ENCODE measurements at places on chromosomes 12 and 14.
A peak's percentile ranks its signal among the peaks of the same experiment; 100 is the strongest.

DNA sequence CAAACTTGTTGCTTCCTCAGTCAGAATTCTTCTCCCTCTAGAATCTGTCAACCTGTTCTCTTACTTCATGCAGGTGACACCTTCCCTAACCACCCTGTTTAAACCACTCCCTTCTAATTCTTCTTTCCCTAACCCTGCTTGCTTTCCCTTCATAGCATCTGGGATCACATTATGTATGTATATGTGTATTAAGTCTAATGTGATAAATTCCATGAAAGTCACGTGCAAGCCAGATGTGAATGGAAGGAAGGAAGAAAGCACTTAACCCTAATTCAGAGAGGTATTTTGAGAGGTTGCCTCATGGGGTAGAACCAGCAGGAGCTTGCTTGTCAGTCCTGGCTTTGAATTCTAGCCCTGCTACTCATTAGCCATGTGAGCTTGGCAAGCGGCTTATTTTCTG, 340.0 kb downstream of the TRHDE start:
- no peak for DNase-seq

DNA sequence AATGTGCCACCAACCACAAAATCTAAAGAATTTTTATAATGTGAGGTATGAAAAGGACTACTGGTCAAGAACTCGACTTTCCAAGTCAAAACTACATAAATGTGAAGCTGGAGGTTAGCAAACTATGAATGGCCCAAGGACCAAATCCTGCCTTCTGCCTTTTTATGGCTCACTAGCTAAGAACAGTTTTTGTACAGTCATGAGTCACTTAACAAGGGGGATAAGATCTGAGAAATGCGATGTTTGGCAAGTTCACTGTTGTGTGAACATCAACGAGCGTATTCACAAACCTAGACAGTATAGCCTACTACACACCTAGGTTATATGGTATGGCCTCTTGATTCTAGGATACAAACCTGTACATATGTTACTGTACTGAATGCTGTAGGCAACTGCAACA, 28.2 kb downstream of the FERMT2 start:
- DNase-seq = no peak

DNA sequence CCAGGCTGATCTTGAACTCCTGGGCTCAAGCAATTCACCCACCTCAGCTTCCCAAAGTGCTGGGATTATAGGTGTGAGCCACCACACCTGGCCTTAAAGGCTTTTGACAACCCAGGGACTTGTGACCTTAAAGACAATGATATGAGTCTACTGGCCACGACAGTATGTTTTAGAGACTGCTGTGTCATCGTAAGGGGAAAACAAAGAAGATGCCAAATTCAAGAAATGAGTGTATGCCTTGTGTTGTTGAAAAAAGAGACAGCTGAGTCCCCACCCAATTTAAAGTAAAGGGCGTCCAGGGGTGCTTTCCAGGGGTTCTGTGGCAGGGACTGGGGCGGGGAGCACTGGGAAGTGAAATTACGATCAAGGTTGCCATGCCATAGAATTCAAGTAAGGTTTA, 26.4 kb upstream of the FBXO21 start:
- DNase-seq = no peak

DNA sequence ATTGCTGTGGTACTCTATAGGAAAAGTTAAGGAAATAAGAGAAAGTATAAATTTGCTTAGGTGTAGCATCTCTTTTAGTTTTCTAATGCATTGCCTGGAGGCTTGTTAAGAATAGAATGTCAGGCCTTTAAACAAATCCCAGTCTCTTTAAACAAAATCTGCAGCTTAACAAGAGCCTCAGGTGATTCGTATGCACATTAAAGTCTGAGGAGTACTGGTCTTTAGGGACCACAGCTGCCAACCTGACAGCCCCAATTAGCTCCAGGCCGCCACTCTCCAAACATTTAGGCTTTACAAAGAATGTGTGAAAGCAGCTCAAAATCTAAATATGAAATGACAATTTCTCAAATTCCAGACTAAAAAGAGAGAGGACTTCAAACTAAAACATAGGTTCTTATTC, 35.7 kb downstream of the PAWR start:
- DNase-seq = no peak

DNA sequence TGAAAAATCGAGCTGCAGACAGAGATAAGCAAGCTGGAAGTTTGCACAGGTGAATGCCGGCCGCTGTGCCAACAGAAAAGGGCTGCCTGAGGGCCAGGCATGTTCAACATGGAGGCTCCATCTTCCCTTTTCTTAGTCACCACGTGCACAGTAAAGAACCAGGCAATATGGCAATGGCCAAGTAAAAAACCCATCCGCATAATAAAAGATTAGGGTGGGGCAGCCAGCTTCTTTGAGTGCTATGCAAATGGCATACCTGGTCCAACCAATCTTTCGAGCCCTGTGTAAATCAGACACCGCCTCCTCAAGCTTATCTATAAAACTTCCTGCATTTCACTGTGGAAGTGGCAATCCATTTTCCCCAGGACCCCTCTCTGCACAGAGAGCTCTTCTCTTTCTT, 16.7 kb downstream of the PNP start:
- DNase-seq = no peak

- no peak for DNase-seq
Observed at GRCh38 chr12:20314328-20314727, 54.0 kb upstream of the PDE3A start.

GRCh38 chr12:52838609-52839435, 4.7 kb upstream of the KRT79 start:
- DNase-seq = no peak

- DNase-seq = no peak
Observed at GRCh38 chr12:43009846-43010240, 420.3 kb upstream of the PRICKLE1 start.

DNA sequence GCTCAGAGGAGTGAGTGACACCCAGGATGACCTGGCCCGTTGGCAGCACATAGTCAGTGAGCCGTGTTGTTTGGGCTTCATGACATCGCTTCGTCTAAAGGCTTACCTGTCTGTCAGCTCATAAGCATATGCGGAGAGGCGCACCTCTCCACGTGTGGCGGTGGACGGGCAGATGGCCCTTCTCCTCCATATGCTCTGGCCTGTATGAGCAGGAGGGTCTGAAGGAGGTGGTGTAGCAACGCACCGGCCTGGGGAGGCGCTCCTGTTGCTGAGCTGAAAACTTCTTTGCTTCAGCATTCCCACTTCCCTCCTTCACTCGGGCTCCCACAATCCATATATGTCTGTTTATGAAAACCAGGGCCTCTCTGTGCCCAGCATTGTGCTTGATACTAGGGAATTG, 186.1 kb downstream of the TSPAN9 start:
- no peak for DNase-seq

DNA sequence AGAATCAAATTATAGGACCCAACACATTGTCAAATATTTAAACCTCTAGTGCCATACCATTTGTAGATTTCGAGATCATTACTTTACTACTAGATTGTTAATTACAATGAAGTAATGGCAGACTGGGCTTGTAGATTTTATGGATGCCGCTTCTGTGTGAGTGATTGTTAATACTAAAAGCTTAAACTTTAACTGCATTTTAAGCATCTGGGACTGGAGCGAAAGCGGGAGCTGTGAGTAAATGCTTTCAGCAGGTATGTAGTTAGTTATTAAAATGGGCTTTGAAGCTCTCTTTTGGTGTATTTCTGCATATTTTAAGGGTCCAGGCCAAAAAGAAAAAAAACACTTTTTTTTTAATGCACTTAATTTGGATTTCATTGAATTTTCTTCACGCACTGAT, 519.3 kb downstream of the MED13L start:
- no peak for DNase-seq

DNA sequence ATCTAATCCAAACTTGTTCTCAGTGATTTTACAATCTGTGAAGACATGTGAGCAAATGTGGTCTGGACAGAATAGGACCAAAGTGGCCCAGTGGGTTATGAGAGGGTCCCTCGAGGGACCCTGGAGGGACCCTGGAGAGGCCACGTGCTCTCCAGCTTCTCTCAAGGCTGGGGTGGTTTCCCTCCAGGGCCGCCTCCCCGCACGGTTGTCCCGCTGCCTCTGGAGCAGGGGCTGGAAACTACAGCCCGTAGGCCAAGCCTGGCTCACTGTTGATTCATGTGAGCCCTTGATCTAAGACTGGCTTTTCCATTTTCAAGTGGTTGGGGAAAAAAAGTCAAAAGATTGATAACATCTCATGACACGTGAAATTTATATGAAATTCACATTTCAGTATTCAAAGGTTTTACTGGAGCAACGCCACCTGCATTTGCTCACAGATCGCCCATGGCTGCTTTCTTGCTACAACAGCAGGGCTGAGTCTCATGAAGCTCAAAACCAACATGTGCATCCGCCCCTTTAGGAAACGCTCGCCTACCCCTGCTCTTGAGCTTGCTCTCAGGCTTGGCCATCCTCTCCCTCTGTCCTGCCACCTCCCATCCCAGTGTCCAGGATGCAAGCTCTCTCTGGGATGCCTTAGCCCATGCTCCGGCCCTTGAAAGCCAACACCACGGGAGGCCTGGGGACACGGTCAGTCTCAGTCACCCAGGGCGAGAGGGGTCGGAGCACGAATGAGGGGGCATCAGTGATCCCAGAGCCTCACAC, 12.1 kb upstream of the LRTM2 start:
- DNase-seq = no peak

DNA sequence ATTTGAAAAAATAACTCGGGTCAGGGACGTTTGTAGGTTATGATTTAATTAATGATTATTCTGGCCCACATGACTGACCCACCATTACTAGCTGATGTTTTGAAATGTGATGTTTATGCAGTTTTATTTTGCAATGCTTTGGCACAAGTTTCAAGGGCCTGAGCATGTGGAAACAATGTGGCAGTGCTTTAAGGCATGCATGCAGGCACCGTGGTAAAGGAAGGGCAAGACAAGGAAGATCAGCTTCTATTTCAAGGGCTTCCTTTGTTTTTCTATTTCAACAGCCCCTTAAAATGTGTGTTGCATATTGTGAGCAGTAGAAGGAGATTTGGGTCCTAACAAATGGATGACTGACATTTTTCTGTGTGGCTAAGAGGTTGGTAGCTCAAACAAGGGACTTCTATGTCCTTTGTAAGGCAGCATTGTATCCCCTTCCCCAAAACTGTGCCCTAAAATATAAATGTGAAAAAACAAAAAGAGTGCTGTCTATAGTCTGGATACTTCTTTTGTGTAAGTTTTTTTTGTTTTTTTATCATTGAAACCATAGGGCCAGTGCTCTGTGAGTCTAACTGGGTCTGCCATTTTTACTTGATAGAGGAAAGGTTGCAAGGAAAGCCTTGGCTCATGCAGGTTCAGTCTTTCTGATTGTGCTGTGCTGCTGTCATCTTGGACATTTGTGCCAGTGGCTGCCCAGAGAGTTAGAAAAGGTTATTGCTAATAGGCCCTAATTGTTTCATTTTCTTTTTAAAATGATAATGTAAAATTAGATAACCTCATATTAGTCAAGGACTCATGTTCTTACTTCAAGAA, 103.5 kb downstream of the FGD4 start:
- no peak for DNase-seq

DNA sequence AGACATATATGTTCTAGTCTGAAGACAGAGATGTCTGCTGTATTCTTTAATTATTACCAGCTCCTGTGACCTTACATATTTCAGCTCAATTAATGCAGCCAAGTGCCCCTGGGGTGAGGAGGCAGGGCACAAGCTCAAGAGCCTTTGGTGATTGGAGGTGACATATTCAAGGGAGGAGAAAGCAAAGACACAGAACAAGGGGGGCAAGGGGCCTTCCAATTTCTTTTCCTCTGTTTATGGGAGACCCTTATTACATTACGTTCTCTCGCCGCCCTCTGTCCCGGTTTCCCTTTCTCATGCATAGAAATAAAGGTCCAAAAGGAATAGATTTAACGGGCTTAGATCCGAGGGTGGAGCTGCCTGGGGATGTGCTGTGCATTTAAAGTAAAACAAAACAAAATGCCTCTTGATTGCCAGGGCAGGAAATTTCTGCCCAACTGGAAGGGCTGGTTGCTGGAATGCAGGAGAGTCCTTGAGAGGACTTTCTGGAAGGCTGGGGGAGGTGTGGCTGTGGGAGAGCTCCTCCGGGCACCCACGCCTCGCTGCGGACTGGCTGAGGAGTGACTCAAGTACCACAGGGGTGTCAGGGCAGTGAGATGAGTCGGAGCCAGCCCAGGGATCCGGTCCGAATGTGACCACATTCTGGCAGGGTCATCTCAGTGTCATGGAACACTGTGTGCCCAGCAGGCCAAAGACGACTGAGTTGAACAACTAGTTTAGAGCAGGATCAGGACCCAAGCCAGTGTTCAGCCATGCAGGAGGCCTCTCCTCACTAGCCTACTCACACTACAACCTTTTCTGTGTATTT, 32.1 kb upstream of the GSG1 start:
- no peak for DNase-seq

GRCh38 chr12:115423546-115423987, 739.6 kb upstream of the TBX3 start:
- DNase-seq = no peak

DNA sequence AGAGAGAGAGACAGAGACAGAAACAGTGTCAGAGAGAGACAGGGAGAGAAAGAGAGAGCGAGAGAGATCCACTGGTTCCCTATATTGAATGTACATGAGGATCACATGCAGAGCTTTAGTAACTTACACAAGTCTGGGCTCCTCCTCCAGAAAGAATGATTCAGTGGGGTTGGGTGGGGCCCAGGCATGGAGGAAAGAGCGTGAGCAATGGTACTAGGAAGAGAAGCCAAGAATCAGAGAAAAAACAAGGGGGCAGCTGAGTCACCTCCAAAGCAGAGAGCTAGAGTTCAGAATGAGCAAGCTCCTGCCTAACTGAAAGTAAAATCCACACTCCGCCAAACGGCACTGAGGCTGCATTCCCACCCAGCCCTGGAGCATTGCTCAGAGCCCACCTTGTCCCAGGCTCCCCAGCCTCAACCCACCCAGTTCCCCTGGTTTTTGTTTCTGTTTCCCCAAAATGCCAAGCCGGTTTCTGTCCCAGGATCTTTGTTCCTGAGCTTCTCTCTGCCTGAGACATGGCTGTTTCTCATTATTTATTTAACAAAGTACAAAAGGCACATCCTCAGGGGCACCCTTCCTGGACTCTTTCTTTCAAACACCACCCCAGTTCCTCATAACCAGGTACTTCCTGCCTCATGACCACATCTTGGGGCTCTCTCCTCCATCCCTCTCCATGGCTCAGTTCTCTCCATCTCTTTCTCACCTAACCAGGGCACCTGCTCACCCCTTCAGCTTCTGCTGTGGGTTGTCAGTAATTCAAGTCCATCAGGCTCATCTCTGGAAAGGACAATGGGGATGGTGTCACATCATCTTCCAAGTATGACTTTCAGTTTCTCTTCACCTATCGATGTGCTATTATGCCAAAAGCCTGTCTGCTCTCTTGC, 670.3 kb upstream of the TBX3 start:
- DNase-seq = no peak

GRCh38 chr12:123801573-123802178, 39.6 kb downstream of the DNAH10 start:
- no peak for DNase-seq

DNA sequence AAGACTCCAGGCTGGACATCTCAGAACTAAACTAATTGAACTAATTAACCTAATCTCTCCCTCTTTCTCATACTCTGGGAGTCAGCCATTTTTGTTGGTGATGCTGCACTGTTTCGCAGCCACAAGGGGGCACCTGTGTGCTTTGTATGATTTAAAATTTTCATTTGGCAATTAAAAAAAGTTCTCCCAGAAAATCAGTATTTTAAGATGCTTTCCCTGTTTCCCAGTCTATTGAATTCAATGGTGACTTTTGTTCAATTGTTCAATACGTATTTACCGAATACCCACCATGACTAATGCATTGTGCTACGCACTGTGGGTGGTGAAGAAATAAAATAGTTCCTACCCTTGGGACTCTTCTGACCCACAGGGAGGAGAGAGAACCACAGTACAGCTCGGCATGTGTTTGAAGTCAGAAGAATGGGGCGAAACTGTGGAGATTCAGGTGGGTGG, 63.7 kb downstream of the ZNF664 start:
- DNase-seq = peak; percentile 20

GRCh38 chr14:95023886-95024285, 133.4 kb downstream of the DICER1 start:
- DNase-seq = no peak
